Glutamatergic neuron (in vitro differentiated cells): ENCODE measurements at places on chromosomes 3 and 15.

GRCh38 chr3:98109807-98110549 is 20.5 kb upstream of the OR5H1 start:
- DNase-seq, result no peak
- H3K36me3 ChIP-seq, result no peaks in the 10 kb centered on the region
- no peaks in the 10 kb centered on the region for H3K4me1 ChIP-seq
- no peaks in the 10 kb centered on the region for H3K27me3 ChIP-seq

GRCh38 chr15:36161108-36161507 is 418.3 kb upstream of the CDIN1 start:
- no peak overlapping the region for H3K27ac ChIP-seq
- H3K4me3 ChIP-seq, result no peak overlapping the region
- H3K27me3 ChIP-seq, result peaks cover 2% of the 10 kb centered on the region

- H3K36me3 ChIP-seq, result no peaks in the 10 kb centered on the region
- no peak overlapping the region for H3K4me3 ChIP-seq
- peaks cover 2% of the 10 kb centered on the region for H3K27me3 ChIP-seq
- peaks cover 21% of the 10 kb centered on the region for H3K4me1 ChIP-seq
Observed at GRCh38 chr3:168596175-168596823, 500.6 kb upstream of the GOLIM4 start.

DNA sequence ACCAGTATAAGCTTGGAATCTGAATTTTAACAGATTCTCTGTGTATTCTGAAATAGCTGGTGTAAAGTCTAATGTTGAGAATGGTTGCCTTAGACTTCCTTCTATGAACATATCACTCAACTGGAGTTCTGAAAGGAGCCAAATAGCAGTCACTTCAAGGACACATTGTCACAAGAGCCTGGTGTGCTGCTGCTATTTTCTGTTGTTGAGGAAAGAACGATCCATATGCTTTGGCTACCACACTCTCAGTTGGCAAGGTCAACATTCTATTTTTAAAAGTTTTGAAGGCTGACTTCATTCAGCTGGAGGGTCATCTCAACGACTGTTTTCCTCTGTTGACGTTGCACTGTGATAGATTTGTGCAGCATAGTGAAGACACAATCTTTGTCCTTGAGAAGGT is 248.7 kb downstream of the TUSC7 start:
- no peaks in the 10 kb centered on the region for H3K27me3 ChIP-seq
- no peaks in the 10 kb centered on the region for H3K4me1 ChIP-seq
- no peaks in the 10 kb centered on the region for H3K36me3 ChIP-seq
- H3K4me3 ChIP-seq, result no peak overlapping the region

- peak overlapping the region; percentile 72 for H3K4me3 ChIP-seq
- DNase-seq, result peak; percentile 40
- H3K27me3 ChIP-seq, result peaks cover 12% of the 10 kb centered on the region
- H3K36me3 ChIP-seq, result no peaks in the 10 kb centered on the region
- peak overlapping the region; percentile 92 for H3K27ac ChIP-seq
- peaks cover 78% of the 10 kb centered on the region for H3K4me1 ChIP-seq
Observed at GRCh38 chr15:98787936-98788757, 139.8 kb downstream of the IGF1R start.

DNA sequence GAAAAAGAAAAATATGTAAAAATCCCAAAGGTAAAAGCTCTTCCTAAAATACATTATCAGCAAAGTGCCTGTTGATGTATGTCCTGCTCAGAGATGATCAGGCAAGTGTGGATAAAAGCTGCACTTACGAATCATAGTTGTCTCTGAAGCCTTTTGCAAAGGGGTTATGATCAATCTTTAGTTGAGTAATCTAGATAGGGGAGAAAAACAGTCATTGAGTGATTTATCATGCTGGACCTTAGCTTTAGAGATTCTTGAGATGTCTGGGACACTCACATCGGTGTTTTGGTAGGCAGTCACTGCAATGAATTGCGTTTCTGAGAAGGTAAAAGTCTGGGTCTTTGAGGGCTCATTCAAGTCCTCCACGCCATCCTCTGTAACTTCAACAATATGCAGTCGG is 3.7 kb downstream of the EOMES start:
- H3K27me3 ChIP-seq, result peaks cover 52% of the 10 kb centered on the region
- H3K4me1 ChIP-seq, result peaks cover 19% of the 10 kb centered on the region
- no peak for DNase-seq
- no peak overlapping the region for H3K4me3 ChIP-seq
- H3K27ac ChIP-seq, result no peak overlapping the region

GRCh38 chr3:9316881-9317361 is 45.9 kb upstream of the THUMPD3 start:
- H3K4me1 ChIP-seq, result no peaks in the 10 kb centered on the region
- H3K36me3 ChIP-seq, result peaks cover 10% of the 10 kb centered on the region
- no peak overlapping the region for H3K4me3 ChIP-seq
- peaks cover 6% of the 10 kb centered on the region for H3K27me3 ChIP-seq
- DNase-seq, result no peak
- H3K27ac ChIP-seq, result no peak overlapping the region

DNA sequence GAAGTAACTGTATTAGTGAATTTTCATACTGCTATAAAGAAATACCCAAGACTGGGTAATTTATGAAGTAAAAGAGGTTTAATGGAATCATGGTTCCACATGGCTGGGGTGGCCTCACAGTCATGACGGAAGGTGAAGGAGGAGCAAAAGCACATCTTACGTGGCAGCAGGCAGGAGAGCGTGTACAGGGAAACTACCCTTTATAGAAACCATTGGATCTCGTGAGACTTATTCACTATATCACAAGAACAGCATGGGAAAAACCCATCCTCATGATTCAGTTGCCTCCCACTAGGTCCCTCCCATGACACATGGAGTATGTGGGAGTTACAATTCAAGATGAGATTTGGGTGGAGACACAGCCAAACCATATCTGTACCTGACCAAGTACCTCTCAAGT is 812.3 kb upstream of the ALCAM start:
- H3K36me3 ChIP-seq, result no peaks in the 10 kb centered on the region
- no peaks in the 10 kb centered on the region for H3K27me3 ChIP-seq
- DNase-seq, result no peak
- no peak overlapping the region for H3K4me3 ChIP-seq

- DNase-seq, result peak; percentile 88
- peak within 1 kb of the TSS; percentile 96 for H3K4me3 ChIP-seq
- no peaks in the 10 kb centered on the region for H3K36me3 ChIP-seq
- peaks cover 7% of the 10 kb centered on the region for H3K27me3 ChIP-seq
- H3K27ac ChIP-seq, result peak within 1 kb of the TSS; percentile 97
- H3K4me1 ChIP-seq, result peaks cover 30% of the 10 kb centered on the region
Observed at GRCh38 chr3:44477312-44478030, at the start of gene ZNF445. Gene ZNF445, minus strand, starts transcription at chr3:44477670. Its CDS starts 22,121 bp downstream, at chr3:44455549.

- no peak overlapping the region for H3K4me3 ChIP-seq
- peaks cover 2% of the 10 kb centered on the region for H3K27me3 ChIP-seq
- H3K27ac ChIP-seq, result no peak overlapping the region
- H3K36me3 ChIP-seq, result no peaks in the 10 kb centered on the region
Observed at GRCh38 chr15:75037685-75038084, 14.3 kb downstream of the PPCDC start.

- peaks cover 8% of the 10 kb centered on the region for H3K36me3 ChIP-seq
- H3K4me1 ChIP-seq, result peaks cover 7% of the 10 kb centered on the region
- DNase-seq, result no peak
Observed at GRCh38 chr15:74867466-74868038, 5.6 kb downstream of the SCAMP2 start.
